Mammary epithelial cell (primary cell): ENCODE measurements at places on chromosomes 6 and 20.

GRCh38 chr20:58702161-58702510 is 9.5 kb downstream of the NPEPL1 start:
- no peak for DNase-seq

DNA sequence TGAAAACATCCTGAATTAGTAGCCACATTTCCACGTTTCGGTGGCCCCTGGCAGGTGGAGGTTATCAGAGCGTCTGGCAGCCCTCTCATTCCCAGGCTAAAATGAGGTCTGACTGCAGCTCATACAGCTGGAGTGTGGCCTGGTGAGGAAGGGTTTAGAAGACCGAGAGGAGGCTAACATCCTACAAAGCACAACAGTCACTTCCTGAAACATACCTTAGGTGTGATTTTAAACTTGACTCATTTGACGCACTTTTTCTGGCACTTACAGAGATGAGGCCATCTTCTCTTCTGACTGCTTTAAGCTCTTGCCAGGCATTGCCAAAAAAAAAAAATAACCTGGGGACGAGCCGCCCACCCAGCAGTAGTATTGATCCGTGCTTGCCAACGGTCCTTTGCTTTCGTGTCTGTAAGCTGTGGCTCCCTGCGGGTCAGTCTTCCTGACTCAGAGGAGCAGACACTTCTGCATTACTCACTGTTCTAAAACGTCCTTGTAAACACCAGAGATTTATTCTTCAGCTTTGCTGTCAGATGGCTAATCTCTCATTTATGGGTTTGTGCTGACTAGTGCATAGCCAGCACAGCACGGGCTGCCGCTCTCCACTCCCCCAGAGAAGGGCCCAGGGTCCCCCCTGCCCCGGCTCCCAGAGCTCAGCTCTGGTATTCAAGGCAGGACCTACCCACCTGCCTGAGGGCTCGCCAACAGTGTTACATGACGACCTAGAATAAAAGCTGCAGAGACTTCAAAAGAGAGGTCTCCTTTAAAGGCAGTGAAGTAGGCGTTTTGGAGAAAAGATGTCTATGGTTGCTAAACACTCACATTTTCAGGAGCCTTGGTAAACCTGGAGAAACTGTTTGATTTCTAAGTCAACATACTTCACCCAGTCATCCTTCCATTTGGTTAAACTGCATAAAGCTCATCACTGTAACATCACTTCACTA is 78.5 kb upstream of the FRMD1 start:
- peak; percentile 45 for DNase-seq

GRCh38 chr6:53336070-53336469 is 12.7 kb downstream of the ELOVL5 start:
- DNase-seq: no peak

DNA sequence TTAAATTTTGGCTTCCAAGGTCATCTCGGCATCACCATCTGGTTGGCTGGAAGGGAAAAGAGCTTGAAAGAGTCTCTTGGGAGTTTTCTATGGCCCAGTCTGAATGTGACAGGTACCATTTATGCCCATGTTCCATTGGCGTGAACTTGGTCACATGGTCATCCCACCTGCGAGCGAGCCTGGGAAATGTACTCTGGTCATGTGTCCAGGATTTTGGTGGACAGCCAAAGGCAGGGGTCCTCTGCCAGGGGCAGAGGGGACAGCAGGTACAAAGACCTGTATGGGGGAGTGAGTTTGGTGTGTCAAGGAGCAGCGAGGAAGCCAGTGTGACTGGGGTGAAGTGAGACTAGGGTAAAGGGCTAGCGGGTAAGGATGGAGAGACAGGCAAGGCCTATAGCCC is 112.6 kb downstream of the CDC5L start:
- no peak for DNase-seq

DNA sequence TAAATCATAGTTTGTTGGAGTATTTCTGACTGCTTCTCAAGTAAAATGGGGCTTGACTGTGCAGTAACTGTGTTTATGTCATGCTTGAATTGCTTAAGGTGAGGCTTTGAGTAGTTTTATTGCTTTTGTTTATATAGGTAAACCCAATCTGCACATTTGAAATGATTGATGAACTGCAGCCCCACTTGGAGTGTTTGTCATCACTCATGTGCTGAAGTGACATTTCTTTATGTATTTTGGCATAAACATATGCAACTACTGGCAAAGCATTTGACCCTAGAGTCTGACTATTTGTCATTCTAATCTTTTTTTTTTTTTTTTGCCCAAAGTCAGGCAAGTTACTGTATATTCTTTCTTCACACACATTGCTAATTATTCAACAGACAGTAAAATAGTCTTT is 491.4 kb upstream of the POU3F2 start:
- no peak for DNase-seq

DNA sequence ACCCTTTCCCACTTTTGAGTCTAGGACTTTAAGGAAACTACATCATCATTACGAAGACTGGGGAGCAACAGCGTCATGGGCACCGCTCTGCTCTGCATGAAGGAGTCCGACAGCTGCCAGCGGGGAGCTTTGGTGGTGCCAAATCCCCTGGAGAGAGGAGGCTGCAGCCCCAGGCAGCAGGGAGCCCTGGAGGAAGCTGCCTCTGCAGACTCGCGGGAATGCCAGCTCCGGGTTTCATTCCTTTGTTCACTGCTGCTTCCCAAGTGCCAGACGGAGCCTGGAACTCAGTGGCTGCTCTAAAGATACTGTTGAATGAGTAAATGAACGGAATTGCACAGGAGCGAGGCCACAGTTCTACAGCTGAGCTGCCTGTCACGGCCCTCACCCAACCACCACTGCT is 196.5 kb upstream of the THBS2 start:
- DNase-seq: no peak

- DNase-seq: no peak
Observed at GRCh38 chr6:28371706-28372451, 22.1 kb downstream of the ZKSCAN3 start.

GRCh38 chr20:58496429-58496769 is 18.8 kb downstream of the APCDD1L start:
- no peak for DNase-seq

DNA sequence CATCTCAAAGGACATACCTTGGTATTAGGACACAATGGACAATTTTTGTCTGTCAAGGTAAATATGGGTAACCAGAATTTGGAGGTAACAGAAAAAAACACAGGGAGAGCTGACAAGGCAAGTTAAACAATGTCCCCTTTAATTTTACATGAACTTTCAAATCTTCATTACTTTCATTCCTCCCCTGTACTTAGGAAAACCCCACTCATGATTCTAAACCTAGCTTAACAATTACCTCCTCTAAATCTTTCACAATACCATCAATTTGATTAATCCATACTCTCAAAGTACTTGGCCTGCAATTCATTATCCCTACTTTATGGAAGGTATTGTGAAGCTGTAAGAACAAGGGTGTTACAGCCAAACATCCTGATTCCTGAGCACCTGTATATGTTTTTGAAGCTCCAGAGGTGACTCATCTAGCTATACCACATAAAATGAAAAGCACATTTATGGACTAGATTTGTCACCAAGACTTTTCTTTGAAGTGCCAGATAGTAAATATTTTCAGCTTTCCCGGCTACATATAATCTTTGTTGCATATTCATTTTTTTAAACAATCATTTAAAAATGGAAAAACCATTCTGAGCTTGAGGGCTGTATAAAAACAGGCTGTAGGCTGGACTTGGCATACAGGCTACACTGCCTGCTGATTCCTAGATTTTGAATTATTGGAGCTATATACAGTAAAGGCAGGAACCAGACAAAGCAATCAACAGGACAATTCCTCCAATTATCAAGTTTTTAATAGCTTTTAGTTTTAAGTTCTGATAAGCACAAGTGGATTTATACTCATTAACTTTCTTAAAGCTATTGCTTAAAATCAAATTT is 22.9 kb downstream of the DEK start:
- peak; percentile 54 for DNase-seq

- DNase-seq: no peak
Observed at GRCh38 chr6:8432614-8433013, 2.7 kb downstream of the SLC35B3 start.

DNA sequence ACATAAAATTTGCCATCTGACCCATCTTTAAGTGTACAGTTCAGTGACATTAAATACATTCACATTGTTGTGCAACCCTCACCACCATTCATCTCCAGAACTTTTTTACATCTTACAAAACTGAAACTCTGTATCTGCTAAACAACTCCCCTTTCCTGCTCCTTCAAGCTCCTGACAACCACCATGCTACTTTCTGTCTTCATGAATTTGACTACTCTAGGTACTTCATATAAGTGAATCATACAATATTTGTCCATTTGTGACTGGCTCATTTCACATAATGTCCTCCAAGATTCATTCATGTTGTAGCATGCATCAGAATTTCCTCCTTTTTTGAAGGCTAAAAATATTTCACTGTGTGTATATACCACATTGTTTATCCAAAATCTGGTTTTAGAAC is 86.9 kb upstream of the SMLR1 start:
- DNase-seq: peak; percentile 25

DNA sequence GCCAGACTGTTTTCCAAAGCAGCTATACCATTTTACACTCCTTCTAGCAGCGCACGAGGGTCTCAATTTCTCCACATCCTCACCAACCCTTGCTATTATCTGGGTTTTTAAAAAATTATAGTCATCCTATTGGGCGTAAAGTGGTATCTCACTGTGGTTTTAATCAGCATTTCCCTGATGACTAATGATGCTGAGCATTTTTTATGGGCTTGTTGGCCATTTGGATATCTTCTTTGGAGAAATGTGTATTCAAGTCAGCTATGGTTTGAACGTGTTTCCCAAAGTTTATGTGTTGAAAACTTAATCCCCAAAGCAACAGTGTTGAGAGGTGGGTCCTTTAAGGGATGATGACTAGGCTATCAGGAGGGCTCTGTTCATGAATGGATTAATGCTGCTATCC is 6.7 kb downstream of the MCUR1 start:
- no peak for DNase-seq

GRCh38 chr6:17987697-17988421 is 424 bp upstream of the KIF13A start:
- DNase-seq: peak; percentile 58

DNA sequence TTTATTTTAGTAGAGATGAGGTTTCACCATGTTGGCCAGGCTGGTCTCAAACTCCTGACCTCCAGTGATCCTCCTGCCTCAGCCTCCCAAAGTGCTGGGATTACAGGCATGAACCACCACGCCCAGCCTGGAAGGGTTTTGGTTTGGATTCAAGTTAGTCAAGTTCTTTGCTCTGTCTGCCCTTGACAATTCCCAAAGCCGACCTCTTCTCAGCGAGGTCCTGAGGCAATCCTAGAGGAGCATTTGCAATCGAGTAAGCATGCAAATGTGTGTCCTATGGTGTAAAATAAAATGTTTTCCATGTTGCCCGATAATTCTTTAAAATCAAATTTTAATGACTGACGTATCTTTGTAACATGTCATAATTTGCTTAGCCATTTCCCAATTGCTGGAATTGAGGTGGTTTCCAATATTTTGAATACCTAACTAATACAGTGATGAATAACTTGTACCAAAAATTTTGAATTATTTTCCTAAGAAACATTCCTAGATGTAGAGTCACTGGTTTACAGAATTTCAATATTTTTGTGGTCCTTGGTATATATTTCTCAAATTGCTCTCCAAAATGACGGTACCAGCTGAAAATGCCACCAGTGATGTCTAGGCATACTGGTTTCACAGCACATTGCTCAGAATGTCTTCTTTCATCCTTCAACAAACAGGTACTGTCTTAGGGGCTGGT is 38.7 kb downstream of the GTF2H5 start:
- no peak for DNase-seq

- DNase-seq: no peak
Observed at GRCh38 chr6:112827793-112828192, 480.7 kb downstream of the RFPL4B start.

- no peak for DNase-seq
Observed at GRCh38 chr20:1818247-1818840, 76.9 kb upstream of the SIRPA start.

- DNase-seq: peak; percentile 31
Observed at GRCh38 chr6:39865011-39865888, 69.0 kb downstream of the MOCS1 start.

- DNase-seq: no peak
Observed at GRCh38 chr6:158835616-158836221, 16.6 kb upstream of the EZR start.

- DNase-seq: peak; percentile 22
Observed at GRCh38 chr6:131136021-131136786, 937 bp downstream of the AKAP7 start.

DNA sequence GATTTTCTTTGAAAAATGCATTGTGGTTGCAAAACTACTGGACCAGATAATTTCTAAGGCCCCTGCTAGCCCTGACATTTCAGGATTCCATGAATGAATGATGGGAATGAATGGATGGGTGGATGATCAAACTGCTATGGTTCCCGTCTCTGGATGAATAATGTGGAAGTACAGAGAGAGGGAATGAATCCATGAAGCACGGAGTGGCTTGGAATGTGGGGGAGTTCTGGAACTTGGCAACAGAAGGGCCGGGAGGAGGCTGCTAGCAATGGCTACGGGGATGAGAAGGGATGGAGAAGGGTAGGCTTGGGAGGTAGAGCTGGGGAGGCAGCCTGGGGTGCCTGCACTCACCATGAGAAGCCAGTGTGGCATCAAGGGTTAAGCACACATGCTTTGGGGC is 84.8 kb downstream of the NCR2 start:
- no peak for DNase-seq

DNA sequence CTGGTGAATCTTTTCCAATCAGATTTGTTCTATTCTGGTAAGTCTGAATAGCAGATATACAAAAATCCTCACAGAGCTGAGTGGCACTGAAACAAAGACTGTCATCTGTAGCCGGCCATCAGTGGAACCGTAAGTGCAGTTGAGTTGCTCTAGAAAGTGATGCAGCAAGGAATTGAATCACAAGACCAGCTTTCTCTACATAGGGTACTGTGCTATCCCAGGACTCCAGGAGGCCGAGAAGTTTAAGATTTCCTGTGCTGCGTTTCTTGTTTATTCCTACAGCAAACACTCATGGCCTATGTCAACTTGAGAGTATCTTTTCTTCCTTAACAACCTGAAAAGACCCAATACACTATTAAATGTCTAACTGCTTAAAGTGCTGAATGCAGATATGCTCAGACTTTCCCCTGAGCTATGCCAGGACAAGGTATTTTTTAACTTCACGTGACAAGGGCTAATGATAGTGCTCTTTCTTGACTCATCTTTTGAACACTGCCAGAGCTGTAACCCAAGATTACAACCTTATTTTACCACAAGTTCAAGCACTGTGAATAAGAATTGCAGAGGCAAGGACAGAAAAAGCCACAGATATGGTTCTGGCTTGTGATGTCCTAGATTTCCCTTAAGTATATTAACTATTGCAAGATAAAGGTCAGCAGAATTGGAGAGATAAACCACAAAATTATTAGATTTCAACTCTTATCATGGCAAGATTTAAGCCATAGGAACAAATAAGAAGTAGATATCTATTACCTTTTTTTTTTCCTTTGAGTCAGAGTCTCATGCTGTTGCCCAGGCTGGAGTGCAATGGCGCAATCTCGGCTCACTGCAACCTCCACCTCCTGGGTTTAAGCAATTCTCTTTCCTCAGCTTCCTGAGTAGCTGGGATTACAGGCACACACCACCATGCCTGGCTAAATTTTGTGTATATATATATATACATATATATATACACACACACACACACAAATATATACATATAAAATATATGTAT is 71.6 kb downstream of the GJA1 start:
- peak; percentile 68 for DNase-seq
